ENCODE measurements at places on chromosomes 7 and 10.

DNA sequence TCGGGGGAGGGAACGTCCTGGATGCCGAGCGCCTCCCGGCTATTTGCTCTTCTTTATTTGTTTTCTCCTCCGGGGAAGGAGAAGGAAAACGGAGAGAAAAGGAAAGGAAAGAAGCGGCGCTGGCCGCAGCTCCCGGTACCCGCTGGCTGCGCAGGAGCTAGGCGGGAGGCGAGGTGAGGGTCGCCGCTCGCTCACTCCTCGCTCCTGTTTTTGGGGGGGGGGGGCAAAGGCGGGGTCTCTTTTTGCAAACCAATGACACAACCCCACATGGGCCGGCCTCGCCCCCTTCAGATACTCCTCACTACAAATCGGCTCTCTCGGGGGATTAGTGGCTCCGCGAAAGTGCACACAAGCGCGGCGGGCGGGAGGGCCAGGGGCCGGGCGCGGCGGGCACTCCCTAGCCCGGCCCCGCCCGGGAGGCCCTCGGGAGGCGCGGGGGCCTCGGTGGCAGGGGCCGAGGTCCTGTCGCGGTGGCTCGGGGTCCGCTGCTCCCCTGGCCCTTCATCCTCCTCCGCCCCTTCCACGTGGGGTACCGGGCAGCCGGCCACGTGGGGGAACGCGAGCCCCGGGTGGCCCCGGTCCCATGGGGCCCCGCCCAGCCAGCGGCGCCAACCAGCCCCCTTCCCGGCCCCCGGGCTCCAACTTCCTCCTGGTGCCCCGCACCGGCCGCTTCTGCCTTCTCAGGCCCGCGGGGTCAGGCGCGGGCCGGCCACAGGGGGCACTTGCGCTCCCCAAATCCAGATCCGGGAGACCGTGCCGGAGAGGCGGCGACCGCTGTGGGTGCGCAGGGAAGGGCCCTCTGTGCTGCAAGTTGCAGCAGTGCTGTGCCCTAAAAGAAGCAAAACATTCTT, 718 bp upstream of the CTBP2 start:
- peak; percentile 84 for DNase-seq

DNA sequence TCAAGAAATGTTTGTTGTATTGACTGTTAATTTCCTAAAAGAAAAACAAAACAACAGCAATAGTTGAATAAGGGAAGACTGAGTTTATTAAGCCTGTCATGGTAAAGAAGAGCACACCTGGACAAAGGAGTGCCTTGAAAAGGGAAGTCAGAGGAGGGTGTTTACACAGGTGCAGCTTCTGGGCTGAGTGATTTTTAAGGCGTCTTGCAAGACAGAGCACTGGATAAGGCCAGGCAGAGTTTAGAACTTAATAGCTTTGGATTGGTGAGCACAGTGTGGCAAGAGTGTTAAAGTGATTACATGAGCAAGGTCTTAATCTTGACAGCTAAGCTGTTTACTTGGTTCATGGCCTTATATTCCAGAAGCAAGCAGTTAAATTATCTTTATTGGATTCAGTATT, 423.2 kb downstream of the CNTNAP2 start:
- no peak for DNase-seq

DNA sequence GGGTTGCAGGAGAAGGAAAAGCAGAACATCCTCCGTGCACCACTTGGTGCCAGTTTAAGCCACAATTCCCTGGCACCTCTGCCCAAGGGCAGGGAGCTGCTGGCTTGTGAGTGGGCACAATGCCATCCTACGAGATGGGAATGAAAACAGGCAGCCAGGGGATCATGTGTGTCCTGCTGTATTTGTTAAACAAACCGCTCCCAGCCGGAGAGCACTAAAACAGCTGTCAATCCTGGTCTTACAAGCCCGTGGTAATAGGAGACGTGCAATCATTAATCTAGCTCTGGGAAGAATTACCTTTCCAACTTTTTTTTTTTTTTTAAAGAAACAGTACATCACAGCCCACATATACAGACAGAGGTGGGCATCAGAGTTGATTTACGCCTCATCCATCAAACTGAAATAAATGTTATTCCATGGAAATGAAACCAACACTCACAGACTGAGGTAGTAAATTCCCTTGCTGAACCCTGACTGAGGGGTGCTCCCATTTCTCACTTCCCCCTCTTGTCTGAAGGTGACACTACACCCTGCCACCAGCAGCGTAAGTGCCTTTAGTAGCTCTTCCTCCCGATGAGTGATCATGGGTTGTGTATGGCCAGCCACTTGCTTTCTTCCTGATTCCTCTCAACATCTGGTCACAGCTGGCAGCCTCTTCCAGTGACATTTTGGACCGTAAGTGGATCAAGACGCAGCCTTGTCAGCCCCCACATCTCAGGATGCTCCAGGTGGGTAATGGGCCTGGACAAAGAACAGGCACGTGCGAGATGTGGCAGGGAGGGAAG, 143.8 kb downstream of the TEX36 start:
- DNase-seq, result no peak

- no peak for DNase-seq
Observed at GRCh38 chr7:142108728-142109505, 2.6 kb upstream of the MGAM2 start.

DNA sequence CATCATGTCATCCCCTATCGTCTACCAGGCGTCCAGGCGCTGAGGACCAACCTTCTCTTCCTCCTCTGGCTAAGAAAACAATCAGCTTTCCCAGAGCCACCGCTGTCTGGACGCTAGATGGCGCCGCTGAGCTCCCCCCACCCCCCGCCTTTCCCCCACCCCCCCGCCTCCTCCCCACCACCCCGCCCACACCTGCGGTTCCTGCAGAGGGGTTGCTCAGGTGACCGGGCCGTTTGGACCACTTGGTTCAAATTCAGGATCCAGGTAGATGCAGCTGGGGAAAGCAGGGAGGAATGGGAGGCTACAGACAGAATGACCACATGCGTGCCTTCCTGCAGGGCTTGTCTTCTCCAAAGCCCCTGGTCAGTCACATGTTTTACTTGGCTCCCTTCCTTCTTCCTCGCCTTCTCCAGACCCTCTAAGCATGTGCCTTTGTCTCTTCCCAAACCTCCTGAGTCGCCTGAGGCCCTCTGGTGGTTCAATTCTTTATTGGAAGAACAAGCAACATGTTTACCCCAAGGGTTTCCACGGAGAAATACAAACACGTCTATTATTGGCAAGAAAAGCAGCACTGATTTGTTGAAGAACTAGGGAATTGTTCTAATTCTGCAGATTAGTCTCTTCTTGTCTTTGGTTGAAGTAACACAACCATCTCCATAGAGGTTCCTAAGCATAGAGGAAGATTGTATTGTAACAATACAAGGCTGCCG, 24.7 kb downstream of the AOC1 start:
- no peak for DNase-seq

- no peak for DNase-seq
Observed at GRCh38 chr10:62980687-62981086, 152.4 kb upstream of the NRBF2 start.
